ENCODE measurements at places on chromosomes 2 and 18.

DNA sequence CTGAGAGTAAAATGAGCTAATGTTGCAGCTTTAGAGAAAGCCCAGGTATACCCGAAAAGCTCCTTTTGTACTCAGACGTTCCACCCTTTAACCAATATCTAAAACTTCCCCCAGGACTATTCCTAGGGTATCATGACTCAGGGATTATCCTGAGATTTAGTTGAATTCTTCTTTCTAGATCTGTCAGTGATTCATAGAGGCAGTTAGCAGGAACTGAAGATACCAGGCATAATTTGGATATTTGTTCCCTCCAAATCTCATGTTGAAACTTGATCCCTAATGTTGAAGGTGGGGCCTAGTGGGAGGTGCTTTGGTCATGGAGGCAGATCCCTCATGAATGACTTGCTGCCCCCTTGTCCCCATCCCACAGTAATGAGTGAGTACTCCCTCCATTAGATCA lies 161.2 kb upstream of the LRP1B start:
- no peak for DNase-seq

DNA sequence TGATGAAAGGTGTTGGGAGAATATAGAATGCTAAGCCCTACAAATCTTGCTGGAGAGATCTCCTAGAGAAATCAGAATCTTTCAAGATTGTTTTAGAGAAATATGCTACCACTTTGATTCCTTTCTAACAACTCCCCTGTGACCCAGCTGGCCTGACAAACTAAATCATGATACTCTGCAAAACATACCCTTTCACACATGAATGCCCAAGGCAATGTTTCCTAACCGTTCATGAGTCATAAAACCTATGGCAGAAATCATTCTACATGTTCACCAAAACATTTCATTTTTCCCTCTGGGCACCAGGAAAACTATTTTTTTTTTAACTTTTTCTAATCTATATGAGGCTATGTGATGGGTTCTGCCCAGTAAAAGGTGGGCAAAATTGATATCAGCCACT lies 77.8 kb upstream of the SETBP1 start:
- no peak for DNase-seq

DNA sequence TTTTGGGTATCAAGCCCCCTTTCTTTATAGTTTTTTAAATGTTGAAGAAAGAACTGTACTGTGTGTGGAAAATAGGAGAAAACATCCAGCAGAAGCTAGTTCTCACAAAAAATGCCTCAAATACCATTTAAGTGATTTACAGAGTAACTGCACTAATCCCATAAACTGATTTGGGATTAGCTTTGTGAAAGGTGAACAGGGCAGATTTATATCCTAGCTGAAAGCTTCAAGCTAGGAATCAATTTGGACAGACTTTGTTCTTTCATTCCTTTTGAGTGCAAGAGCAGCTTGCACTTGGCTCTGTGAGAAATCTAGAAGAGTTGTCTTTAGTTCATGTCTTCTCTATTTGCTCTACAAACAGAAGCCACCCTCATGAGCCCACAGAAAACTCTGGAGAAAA lies 183.9 kb upstream of the VRK2 start:
- DNase-seq = no peak

DNA sequence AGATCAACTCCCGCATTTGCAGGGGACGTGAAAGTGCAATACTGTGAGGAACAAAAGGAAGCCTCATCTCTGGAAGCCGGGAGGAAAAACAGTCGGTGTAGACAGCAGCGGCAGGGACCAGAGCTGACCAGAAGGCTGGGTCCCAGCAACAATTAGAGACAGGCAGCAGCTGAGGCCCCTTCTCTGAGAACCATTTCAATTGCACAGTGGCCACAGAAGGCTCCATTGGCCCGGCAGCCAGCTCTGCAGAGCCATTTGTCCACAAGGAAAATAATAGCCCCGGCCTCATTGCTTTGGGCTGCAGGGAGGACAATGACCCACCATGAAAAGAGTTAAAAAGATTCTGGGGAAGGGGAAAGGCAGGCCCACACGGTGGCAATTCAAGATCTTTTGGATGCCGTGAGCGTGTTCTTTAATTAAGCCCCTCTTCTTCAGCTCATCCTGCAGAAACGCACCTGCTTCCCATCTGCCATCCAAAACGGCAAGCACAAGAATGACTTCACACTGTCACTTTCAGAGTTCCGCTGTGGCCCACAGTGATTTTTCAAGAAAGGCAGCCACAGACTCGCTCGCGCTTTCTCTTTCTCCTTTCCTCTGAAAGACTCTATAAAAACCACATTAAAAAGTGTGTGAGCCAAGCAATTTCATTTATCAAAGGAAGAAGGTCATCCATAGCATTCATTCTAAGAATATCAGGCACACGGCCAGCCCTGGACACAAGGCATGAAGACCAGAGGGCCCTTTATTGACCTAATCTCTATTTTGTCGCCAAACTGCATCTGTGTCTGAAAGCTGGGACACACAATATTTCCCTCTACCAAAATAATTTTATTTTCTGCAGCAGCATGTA lies 293.6 kb downstream of the SOX11 start:
- no peak for DNase-seq

DNA sequence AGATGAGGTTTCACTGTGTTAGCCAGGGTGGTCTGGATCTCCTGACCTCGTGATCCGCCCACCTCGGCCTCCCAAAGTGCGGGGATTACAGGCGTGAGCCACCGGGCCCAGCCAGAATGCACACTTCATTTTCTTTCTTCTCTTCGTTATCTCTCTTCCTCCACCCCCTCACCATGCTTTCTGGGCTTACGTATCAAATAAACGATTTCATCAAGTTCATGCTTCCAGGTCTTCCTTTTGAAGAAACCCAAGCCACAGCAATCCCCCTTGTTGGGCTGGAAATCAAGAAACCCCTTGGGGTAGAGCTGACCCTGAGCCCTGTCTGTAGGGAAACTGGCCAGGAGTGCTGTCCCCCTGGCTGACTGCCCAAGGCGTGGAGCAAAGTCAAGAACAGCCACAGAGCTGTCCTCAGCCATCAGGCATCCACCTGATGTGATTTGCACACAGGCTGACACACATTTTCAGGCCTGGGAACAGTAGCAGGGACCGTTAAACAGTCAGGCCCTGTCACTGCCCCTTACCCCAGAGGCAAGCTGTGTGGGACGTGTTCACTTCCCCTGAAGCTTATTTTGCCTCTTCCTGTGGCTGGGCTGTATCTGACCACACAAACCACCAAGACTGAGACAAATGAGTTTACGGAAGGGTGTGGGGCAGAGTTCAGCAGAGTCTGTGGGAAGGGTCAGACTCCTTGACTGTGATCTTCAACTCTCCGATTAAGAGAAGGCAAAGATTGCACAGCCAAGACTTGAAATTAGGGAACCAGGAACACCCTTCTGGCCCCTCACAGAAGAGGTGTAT lies 15.1 kb upstream of the NMUR1 start:
- DNase-seq = no peak

DNA sequence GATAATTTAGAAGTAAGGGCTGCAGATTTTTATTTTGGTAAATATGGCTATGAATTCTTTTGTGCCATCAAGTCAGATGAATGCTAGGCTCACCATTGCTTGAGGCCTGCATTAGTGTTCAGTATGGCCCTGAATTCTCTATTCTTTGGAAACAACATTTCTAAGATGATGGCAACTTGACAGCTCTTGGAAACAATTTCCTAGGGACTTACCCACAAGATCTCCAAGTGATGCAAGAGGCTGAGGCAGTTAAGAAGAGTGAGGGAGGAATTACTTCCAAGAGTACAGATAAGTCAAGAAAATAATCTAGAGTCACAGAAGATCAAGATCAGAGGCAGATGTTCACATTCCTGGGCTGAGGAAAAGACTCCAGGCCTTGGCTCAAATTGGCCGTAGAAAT lies 129.1 kb downstream of the NRP2 start:
- DNase-seq = no peak

- no peak for DNase-seq
These were observed 95.9 kb downstream of the NCOA1 start for GRCh38 chr2:24586955-24587354.

DNA sequence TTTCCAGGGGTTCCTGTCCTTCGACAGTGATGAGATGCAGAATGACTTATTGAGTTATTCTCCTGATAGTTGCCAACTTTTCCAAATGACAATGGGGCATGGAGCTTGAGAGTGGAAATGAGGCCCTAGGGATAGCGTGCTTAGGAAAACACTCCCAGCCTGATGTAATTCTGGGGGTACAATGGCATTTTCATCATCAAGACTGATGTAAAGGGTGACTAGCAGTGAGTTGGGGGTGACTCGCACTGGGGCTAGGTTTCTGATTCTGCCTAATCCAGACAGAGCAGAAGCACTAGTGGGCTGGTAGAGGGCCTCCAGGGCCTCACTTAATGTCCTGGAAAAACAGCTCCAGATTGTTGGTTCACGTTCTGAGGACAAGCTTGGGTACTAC lies 34.0 kb upstream of the IL37 start:
- no peak for DNase-seq

- DNase-seq = no peak
These were observed 221.9 kb upstream of the CELF4 start for GRCh38 chr18:37787452-37787851.

DNA sequence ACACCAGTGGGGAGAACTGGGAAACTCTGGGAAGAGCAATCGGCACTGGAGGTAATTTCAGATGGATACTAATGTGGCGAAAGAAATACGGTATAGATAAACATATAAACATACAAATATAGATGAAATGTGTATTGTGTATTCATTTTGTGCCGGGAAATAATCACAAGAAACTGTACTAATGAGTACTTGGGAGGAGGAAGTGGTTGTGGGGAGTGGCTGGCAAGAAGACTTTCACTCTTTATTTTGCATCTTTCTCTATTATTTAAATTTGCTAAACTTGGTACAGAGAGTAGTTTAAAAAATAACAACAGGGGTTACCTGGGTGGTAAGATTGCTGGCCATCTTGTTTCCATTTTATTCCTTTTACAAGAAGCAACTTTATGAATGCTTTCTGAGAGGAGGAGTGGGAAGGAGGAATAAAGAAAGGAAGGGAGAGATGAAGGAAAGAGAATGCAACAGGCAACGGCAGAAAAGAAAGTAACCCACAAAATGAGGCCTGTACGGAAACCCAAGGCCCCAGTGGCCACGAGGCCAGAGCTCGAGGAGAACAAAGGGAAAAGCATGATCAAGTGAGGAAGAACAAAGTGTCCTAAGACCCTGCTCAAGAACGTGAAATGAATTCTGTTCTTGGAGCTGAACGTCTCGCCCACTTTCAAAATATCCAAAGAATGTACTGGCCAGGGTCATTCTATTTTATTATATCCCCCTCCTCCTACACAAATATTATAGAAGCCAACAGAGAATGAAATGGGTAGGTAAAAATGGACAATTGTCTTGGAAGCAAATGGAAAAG lies 45.2 kb downstream of the FAM178B start:
- no peak for DNase-seq

GRCh38 chr2:217146956-217147355 lies 287.1 kb upstream of the TNP1 start:
- no peak for DNase-seq

- no peak for DNase-seq
These were observed 217.8 kb downstream of the HAUS1 start for GRCh38 chr18:46321955-46322354.

- DNase-seq = no peak
These were observed 64.4 kb downstream of the IKZF2 start for GRCh38 chr2:213087040-213087439.

GRCh38 chr2:32514946-32515345 lies 112.9 kb upstream of the TTC27 start:
- DNase-seq = no peak

GRCh38 chr2:200798514-200798913 lies 13.2 kb upstream of the BZW1 start:
- no peak for DNase-seq

- DNase-seq = no peak
These were observed 77.9 kb downstream of the TSN start for GRCh38 chr2:121833358-121833723.

GRCh38 chr2:163756588-163756987 lies 20.8 kb upstream of the FIGN start:
- no peak for DNase-seq

GRCh38 chr2:37378411-37378810 lies 34.0 kb downstream of the QPCT start:
- no peak for DNase-seq

DNA sequence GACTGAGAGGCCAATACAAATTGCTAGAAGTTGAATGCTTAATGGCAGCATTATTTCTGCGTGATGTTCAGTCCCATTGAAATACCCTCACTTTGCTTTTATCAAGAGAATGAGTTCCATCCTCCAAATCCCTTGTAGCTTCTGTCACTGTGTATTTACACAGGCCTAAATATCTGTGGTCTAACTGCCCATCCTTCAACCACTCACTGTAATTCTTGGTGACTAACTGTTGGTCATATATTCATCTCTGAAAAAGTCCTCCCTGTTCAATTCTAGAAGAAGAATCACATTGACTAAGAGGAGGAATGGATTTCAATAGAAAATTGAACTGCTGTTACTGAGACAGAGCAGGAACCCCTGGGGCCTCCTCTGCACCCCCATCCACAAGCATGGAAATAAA lies 74.2 kb upstream of the L3MBTL4 start:
- no peak for DNase-seq

- DNase-seq = no peak
These were observed 29.9 kb downstream of the GLS start for GRCh38 chr2:190910341-190911136.

- no peak for DNase-seq
These were observed 19.4 kb downstream of the DOK1 start for GRCh38 chr2:74573747-74574562.

- DNase-seq = no peak
These were observed 99.0 kb downstream of the PLEKHM3 start for GRCh38 chr2:207926133-207926988.

DNA sequence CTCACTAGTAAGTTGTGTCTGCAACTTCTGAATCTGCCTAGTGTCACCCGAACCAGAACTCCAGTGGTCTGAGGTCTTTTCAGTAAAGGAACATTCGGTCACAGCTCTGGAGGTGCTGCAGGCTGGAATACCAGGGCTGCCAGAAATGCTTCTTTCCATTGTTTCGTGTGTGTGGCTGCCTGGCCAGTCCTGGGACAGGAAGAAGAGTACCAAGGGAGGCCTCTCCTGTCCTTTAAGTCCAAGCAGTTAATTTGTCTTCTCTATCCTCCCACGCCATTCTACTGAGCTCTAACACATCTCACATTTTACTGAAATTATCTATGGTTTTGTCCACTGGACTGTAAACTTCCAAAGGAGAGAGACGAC lies 196.0 kb downstream of the LNPK start:
- DNase-seq = peak; percentile 48

DNA sequence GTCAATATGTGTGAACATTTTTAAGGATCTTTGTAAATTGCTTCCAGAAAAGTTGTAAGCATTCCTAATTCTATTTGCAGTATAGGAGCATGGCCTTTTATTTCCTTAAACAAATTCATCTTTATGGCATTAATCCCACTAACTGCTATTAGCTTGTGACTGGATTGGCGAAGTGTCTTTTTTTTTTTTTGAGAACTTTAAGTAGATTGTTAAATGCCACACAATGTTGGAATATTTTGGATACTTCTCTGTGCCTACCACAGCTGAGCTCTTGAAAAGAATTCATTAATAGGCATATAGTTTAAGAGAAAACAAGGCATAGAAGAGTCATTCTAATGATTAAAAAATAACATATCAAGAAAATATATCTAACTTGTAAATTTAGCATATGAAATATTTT lies 129.7 kb downstream of the LAMA3 start:
- DNase-seq = no peak

All from endodermal cell (in vitro differentiated cells).